ENCODE measurements at places on chromosomes 11 and 22.

DNA sequence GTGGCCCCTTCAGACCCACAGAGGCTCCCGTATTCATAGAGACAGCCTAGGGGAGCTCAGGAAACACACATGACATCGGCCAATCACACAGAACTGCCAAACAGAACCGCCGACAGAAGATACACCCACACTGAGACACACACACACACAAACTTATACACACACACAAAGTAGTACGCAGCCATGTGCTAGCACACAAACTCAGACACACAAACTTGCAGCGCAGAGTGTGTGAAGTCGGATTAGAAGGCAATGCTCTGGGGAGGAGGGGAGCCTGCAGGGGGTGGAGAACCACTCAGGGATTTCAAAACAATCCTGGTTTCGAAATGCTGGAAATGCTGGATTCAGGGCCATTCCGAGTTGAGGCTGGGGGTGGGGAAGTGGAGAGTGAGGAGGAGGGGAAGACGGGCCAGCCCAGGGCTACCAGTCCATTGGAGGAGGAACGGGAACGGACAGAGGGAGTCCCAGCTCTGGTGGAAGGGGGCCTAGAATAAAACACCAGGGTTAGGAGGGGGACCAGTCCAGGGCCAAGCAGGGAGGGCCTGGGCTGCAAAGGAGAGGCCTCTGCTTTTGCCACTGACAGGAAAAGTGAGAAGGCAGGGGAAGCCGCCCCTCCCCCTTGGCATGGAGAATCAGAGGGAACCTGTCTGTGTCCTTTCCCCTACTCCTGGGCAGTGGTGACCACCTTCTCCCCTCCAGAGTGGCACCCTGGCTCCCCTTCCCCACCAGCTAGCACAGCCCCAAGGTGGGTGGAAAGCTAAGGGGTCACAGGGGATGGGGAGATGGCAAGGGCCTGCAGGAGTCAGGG, 4.4 kb downstream of the BCL9L start:
- DNase-seq: no peak

DNA sequence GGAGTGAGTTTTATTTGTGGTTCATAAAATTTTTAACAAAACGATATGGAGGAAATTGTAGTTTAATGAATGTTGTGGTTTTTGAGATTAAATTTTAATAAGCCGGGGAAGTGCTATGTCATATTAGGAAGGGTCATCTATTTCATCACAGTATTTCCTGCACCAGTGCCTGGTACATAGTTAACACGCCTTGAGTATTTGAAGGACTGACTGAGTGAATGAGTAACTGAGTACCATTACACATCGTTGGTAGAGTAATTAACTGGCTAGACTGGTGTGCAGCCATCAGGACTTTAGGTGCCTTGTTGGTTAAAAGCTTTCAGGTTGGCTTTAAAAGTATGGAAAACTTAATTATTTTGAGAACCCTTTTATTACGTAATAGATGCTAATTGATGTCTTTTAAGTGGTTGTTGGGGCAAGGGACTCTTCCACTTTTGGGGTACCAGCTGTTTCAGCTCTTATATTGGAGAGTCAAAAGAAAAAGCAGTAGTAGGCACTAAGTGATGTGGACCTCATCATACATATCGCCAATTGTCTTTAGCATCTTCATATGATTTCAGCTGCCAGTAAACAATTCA, 101.8 kb downstream of the DDX10 start:
- DNase-seq: no peak

DNA sequence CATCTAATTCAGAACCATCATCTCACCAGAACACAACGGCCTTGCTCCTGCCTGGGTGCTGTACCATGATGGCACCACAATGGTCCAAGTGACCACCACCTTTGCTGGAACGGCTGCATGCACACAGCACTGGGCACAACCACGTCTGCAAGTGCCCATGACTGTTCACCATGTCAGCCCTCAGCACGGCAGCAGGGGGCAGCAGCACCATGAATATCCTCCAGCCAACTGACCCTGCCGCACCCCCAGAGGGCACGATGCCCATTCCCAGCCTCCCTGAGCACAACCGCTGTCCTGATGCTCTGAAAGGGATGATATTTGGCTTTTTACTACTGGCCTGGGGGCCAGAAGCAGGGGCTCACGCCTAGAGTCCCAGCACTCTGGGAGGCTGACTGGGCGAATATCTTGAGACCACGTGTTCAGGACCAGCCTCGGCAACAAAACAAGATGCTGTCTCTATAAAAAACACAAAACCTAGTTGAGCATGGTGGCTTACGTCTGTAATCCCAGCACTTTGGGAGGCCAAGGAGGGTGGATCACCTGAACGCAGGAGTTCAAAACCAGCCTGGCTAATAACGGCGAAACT, 25.7 kb downstream of the DRD4 start:
- peak; percentile 24 for DNase-seq

- no peak for DNase-seq
Measured at GRCh38 chr22:47422736-47423135, 660.3 kb downstream of the TBC1D22A start.

DNA sequence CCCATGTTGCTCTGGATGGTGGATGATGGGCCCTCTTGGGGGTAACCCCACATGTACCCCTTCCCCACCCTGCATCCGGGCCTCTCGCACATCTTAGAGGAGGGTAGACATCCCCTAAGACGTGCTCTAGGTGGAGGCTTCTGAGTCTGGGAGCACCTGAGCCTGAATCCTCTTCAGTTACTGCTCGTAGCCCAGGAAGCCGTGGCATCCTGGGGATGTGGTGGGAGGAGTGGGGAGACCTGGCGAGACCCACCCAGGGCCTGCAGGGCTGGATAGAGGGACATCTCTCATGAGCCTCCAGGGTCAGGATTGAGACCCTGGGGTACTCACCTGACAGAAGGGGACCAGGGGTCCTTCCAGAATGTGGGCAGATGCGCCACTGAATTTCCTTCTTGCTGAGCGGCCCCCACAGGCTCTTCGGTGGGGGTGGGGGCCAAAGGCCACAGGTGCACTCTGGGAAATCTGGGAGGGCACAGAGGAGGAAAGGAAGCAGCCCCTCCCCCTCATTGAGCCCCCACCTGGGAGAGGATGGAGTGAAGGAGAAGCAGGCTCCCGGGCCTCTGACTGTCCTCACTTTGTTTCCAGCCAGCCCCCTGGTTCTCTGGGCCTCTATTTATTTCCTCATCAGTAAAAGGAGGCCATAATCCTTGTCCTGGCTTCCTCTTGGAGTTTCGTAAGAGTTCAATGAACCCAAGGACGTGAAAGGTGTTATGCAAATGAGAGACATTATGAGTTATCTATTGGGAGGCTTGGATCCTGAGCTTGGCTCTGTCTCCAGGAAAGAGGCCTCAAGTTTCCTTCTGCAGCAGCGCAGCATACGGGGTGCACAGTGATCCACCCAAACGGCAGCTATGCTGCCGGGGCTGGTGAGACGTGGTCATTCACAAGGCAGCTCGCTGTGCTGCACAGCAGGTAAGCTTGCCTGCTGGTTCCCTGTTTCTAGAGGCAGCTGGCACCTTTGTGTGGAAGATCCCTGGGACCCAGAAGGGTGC, 31.2 kb downstream of the KCNJ4 start:
- no peak for DNase-seq

Measured in amygdala (tissue), 56 donors.